Panc1 (cell line): ENCODE measurements at places on chromosomes 5 and 9.
A peak's percentile ranks its signal among the peaks of the same experiment; 100 is the strongest.

GRCh38 chr5:167348251-167348926 is 943.1 kb upstream of the WWC1 start:
- no peak for DNase-seq

DNA sequence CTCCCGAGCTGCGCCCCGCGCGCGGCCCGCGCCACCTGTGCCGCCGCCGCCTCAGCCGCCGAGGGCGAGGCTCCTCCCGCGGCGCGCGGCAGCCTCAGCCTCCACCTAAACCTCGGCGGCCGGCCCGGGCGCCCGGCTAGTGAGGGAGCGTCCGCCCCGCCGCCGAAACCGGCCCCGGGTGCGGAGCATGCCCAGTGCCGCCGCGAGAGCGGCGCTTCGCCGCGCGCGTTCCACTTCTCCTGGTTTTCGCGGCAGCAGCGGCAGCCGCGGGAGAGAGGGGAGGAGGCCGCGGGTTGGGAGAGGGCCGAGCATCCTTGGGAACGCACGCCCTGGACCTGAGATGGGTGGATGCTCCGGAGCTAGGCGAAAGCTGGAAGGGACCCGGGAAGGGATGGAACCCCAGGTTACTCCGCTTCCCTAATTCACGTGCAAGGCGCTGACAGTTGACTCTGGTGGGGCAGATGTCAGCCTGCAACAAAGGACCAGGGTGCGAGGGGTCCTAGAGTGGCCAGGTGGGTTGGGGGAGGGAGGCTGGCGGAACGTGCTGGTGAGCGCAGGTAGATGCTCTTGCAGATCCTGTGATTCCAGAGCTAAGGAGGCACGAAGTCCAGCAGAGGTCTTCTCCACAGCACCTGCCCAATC is at the start of gene CTNND2:
CTNND2 (minus strand) TSS at position 182 of the 642 bp plus-strand sequence. CDS start 593 bp downstream, outside the sequence.
- no peak for DNase-seq

DNA sequence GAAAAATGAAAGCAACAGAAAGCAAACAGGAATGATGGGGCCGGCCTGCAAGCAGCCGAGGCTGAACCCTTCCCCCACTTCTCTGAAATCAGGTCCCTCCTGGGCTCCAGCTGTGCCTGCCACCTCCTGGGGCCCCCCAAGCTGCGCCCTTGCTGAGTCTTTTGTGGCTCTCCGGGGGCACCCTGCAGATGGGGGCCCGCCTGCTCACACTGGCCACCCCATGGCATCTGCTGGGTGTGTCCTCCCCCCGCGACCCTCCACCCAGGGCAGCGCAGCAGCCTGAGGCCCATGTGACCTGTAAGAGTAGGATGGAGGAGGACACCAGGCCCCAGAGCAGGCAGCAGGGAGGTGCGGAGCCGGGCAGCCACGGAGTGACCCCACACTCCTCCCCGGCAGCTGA is 5.7 kb downstream of the GPSM1 start:
- DNase-seq = no peak

GRCh38 chr5:128775558-128775957 is 189.7 kb upstream of the SLC27A6 start:
- no peak for DNase-seq

DNA sequence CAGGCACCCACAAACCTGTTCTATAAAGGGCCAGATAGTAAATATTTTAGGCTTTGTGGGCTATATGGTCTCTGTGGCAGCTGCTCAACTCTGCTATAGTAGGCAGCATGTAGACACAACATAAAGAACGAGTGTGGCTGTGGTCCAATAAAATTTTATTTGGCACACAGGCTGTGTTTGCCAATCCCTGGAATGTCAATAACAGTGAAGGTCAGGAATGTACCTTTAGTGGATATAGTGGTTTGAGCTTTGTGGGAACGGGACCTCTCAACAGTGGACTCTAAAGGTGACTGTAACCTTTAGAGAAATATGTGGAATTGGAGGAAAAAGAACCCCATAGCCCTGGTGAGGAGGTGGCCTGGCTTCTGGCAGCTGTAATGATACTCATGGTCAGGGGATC is 145.2 kb downstream of the MAST4 start:
- DNase-seq = no peak

GRCh38 chr5:139709582-139710318 is 61.6 kb downstream of the CXXC5 start:
- no peak for DNase-seq

DNA sequence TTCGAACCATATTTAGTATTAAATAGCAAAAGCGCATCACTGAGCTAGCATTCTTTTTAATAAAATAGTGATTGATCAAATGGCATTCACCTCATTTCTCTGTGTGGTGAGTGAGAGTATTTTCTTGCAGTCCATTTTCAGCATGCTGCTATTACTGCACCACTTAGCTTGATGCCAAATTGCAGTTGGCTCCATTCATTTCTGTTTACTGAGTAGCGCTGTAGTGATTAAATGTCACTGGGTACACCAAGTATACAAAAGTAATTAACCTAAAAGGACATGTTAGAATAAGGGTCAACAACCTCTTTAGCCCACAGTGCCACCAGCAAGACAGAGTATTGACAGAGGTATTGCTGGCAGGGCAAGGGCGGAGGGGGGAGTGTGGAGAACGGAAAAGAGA is 122.0 kb downstream of the TLE4 start:
- no peak for DNase-seq

DNA sequence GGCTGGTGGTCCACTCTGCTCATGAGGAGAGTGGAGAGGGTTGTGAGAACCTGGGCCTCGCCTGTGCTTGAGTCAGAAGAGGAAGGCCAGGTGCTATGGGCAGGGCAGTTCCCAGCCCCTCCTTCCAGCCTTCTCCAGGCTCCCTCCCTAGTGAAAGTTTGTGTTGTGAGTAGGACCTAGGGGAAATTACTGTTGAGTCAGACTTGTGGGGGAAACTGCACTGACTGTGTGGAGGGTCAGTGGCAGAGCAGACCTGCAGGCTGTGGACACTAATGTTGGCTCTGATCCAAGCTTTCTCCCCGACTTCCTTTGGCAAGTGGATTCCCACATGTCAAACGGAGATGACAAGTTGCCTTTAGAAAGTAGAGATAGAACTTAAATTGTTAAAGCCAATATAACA is 102.6 kb downstream of the ARHGAP26 start:
- no peak for DNase-seq

GRCh38 chr5:83494087-83494620 is 22.6 kb downstream of the VCAN start:
- no peak for DNase-seq

DNA sequence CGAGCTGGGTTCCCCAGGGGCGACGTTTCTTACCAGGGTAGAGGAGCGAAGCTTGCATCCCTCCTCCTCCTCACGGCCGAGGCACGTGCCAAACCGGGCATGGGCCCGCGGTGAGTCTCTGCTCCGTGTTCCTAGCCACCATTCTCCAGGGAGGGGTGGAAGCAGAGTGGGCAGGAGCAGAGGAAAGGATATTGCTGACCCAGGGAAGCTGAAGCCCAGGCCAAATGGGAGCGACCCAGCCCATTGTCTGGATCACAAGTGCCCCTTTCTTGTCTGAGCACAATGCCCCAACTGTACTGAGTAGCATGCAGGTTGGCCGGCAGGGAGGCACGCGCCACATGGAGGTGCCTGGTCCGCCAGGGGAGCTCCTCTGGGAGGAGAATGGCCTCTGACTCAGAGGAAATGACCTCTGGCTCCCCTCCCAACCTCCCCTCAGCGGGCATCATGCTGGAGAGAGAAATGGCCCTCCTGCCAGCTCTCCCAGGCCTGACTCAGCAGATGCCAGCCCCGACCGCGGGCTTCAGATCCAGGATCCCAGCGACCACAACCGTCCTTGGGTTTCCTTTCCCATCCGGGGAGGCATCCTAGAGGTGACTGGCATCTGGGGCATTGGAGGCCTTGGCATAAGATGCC is 1.1 kb downstream of the PRR7 start:
- DNase-seq = peak; percentile 72

- no peak for DNase-seq
These were observed 1.2 kb downstream of the SURF4 start for GRCh38 chr9:133374612-133375115.

GRCh38 chr9:13556656-13557055 is 277.2 kb upstream of the MPDZ start:
- no peak for DNase-seq

DNA sequence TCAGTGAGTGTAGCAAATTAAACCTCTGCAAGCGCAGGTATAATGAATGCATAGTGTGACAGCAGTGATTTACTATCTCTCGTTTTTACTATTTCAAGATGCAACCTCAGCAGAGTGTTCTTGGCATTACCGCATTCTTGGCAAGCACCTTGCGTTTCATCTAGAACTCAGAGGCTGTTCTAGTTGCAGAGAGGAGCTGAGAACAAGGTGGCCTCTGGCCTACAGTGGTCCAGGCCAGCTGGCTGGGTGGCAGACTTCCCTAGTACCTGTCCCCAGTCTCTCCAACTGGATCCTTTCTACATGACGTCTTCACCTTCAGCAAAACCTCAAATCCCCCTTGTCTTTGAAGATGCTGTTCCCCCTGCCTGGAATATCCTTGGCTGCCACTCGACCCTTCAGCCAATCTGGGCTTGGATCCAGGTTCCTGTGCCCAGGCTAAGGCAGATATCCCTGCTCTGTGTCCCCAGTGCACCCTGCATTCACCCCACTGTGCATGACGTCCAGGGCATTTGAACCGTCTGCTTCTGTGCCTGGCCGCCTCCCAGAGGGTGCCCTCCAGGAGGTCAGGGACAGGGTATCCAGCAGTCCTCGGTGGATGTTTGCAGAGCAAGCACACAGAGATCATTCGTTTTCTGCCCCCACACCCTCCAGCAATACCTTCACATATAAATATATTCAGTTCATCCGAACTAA is 120.4 kb upstream of the CPEB4 start:
- no peak for DNase-seq

DNA sequence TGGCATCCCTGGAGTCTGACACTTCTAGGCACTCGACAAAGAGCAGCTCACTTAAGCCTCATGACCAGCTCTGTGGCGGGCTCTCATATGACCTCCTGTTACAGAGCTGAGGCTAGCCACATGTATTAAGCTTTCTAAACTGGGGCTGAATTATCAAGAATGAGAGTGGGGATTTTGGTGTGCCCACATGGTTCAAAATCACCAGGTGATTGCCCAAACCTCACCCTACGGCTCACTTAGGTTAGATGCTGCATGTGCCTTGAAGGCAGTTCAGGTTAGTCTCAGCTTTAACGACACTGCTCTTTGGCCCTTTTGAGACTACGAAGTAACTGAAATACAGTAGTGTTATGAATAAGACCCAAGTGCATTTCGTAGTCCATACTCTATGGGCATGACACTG is 39.4 kb upstream of the SMIM32 start:
- DNase-seq = no peak

DNA sequence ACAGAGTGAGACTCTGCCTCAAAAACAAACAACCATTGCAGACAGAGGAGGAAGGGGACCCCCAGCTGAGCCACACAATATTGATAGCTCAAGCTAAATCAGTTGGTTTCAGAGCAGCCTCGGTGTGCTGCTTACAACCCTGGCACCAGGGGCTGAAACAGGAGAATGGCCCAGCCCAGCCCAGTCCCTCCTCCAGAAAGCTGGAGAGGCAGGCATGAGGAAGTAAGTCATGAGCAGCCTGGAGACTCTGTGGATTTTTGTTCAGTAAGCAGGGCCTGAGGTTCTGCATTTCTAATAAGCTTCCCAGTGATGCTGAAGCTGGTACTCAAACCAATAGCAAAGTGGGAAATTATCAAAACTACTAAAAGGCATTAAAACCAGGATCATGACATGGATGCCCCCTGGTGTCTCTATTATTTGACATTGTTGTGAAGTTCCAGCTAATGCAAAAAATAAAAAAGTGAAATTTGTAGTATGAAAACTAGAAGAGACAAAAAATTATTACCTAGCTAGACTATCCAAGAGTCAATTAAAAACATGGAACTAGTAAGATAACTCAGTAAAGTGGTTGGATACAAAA is 14.2 kb downstream of the PRRT1B start:
- no peak for DNase-seq

- DNase-seq = no peak
These were observed 525.1 kb downstream of the TAF11L14 start for GRCh38 chr5:18159331-18159730.

- DNase-seq = no peak
These were observed 390.4 kb downstream of the ARHGEF28 start for GRCh38 chr5:74016373-74016772.

- DNase-seq = no peak
These were observed 16.6 kb upstream of the PCDHB2 start for GRCh38 chr5:141077826-141078225.
